ENCODE measurements at places on chromosomes 6 and 20.

DNA sequence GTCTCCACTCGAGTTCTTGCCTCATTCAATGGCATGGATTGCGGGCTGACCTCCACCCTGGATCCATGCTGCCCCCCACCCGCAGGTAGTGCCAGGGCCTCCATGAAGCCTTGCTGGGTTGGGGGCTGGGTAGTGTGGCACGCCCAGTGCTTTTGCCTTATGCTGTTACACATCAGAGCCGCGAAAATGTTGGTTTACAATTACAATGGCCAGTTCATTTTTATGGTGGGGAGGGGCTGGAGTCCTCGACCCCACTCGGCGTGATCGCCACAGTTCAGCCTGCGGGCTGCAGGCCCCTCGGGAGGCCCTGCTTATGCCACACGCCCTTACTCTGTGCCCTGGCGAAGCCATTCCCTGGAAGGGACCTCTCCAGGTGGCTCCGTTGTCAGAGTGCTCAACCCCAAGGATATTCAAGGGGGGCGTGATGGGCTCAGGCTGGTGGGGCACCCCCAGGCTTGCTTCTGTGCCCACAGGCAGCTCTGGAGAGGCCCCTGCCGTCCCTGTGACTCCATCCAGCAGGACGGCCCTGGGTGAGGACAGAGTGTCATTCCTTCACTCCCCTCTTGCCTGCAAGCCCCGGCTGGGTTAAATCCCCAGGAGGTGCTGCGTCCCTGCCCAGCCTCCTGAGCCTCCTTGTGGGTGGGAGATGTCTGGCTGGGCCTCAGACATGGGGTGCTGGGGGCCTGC, 14.8 kb downstream of the ITPA start:
- DNase-seq, result no peak

DNA sequence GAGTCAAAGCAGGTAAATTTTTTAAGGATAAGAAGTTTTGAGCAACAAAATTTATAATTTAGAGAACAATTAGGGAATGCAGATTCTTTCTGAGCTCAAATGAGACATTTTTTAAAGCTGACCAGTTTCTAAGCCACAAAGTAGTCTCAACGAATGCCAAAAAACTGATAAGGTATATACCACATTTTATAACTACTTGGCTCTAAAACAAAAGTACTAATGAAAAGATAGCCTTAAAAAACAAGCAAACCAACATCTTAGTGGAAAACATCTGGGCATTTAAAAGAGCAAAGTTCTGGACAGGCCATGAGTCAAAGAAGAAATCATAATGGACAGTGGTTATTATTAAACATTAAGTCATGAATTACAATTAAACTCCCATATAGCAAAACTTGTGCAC, 23.2 kb upstream of the RNF146 start:
- no peak for DNase-seq

DNA sequence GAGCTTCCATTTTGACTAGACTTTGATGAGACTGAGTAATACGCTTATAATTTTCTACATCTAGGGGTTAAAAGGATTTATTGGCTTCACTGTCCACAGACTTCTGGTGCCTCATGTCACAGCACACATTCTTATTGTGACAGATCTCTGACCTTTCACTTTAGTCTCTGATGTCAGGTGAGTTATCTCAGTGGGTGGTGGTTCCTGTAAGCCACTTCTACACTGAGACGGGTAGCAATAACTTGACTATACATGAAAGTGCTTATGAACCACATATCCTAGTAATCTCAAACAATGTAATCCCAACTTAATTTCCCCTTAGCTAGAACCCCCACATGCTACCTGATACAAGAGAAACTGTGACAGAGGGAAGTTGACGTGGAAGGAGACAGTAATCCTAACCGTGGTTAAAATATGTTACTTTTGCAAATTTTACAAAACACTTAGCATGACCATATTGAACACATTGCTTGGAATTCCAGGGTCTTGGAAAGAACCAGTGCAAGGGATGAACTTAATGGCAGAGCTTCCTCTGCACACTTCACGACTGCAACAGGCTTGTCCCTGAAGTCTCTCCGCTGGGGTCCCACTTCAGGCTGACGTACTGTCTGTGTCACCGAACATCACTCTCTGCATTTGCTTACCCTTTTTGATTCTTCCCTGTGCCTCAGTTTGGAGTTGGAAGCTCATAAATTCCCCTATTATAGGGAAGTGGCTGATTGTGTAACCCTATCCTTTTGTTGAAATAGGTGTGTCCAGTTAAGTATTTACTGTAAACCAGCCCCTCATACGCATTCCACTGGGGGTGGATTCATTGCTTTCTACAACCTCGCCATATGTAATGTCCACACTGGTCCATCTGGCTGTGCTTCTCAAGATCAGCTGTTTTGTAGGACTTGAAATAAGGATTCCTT, 6.4 kb upstream of the TRIM40 start:
- DNase-seq, result no peak

DNA sequence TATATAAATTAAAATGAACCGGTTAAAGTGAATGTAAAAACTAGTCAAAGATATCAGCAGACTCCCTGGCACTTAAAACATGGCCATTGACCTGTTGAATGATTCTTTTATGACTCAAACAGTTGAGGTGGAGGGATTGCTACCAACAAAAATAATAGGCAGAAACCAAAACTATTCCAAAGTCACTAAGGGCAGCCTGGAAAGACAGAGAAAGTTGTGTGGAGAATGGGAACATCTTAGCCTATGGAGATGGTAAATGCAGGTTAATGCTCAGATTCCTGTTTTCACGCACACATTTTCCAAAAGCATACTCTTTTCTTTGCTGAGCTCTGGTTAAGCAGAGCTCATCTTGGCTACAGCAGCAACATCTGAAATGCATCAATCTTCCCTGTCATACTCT, 553.5 kb downstream of the HACE1 start:
- DNase-seq, result no peak

DNA sequence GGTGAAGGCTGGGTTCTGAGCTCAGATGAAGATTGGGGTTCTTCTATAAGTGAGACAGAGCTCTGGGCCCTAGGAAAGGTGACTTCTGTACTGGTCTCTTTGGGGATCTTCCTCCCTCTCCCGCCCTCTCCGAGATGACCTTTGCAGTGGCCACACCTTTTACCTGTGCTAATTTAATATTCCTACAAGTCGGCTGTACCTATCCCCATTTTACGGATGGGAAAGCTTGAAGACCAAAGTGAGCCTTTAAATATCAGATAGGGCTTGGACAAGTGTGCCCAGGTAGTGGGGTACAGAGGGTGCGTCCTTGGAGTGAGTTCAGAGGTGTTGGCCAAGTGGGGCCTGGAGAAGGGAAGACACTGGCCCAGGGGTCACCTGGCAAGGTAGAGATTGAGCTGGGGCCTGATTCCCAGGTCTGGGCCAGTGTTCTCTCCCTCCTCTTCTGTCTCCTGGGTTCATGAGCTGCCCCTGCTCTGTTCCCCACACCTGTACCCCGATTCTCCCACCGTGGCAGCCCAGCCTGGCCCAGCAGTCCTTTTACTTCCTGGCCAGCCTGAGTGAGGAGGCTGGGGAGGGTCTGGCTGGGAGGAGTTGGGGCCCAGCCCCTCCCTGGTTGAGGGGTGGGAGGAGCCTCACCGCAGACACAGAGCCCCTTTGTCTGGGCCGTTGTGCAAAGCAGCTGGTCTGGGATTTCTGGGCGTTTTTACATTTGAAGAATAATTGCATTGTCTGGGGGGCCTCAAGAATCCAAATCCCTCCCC, 152.1 kb upstream of the RNF24 start:
- DNase-seq, result no peak

- DNase-seq, result no peak
Observed at GRCh38 chr20:37395410-37395797, 49.5 kb downstream of the SRC start.

DNA sequence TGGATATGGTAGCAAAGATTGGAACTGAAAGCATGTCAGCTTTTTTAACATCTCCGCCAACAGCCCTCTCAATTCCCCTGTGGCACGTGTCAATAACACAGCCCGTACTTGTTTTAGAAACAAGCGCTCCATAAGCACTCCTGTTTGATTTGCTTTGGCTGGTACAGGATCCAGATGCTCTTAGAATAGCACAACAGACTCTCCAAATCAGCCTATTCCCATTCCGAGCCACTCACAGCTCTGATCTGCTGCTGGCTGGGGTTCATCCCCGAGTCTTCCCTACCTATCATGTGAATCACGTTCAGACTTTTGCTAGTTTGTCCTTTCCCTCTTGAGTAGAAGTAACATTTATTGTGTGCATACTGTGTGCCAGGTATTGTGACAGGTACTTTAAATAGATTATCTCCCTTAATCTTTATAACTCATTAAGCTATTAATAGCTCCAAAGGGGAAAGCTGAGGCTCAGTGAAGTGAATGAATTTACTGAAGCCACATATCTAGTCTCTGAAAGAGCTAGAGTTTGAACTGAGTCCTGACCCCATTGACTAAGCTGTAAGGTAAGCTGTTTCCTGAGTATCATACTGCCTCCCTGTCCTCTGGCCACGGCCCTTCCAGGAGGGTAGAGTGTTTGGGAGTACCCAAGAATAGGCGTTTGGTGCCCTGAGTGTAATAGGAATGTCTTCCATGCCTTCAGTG, 46.7 kb downstream of the RALY start:
- DNase-seq, result no peak

GRCh38 chr6:80022803-80023202, 18.4 kb downstream of the TTK start:
- no peak for DNase-seq

DNA sequence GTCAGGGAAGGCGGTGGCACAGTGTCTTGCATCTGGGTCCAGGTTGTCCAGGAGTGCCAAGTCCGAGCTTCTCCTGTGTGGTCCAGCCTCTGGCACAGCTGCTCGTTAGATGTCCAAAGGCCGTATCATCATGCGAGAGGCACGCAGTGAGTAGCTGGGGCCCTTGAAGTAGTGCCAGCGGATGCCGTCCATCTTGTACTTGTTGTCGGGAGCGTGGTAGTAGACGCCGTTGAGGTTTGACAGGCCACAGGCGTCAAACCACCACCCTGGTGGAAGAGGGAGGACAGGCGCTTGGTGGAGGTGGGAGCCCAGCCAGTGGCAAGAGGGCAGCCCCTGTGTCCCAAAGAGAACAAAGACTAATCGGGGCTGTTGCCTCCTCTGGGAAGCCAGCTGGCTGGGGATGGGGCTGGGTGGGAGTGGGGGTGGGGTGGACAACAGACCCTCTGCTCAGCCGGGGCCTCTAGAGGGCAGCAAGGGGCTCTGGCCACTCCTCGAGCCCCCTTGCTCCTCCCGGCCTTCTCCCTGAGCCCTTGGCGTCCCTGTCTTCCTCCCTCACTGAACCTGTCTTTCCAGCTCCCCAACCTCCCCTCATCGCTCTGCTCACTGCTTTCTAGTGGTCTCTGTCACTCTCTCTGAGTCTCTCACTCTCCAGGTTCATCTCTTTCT, 39.5 kb downstream of the FAM110A start:
- DNase-seq, result no peak

- DNase-seq, result no peak
Observed at GRCh38 chr6:117521791-117522502, 39.5 kb downstream of the DCBLD1 start.

DNA sequence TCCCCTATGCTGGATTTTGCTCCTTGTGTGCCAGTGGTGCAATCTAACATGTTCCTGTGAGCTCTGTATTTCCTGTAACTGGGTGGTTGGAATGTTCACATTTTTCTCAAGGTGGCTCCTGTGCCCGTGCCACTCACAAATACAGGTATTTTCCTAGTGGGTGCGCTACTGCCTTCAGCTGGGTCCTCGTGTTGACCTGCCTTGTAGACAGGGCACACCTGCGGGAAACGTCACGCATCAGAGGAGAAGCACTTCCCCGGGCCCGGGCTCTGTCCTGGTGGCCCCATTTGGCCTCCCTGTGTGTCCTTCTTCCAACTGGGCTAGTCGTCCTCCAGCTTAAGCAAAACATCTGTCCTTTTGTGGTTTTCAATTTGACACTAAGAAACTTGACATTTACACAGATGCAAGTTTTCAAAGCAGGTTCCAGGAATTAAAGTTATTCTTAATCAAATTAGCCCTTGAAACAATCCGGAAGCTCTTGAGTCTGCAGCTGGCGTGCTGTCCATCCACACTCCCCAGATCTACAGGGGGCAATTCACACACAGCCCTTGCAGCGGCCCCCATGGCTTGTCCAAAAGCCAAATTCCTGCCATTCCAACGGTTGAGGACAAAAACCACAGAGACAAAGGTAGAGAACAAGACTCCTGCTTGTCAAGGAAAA, 275.1 kb downstream of the CDC5L start:
- DNase-seq, result no peak

DNA sequence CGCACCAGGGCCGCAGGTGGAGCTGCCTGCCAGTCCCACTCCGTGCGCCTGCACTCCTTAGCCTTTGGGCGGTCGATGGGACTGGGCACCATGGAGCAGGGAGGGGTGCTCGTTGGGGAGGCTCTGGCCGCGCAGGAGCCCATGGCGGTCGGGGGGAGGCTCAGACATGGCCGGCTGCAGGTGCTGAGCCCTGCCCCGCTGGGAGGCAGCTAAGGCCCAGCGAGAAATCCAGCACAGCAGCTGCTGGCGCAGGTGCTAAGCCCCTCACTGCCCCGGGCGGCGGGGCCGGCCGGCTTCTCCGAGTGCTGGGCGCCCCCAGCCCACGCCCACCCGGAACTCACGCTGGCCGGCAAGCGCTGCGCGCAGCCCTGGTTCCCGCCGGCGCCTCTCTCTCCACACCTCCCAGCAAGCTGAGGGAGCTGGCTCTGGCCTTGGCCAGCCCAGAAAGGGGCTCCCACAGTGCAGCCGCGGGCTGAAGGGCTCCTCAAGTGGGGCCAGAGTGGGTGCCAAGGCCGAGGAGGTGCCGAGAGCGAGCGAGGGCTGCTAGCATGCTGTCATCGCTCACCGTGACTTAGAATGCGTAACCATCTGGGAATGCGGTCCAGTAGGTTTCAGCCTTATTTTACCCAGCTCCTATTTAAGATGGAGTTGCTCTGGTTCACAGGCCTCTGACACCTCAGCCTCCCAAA, 77.3 kb downstream of the C6orf52 start:
- DNase-seq, result no peak

GRCh38 chr6:42441697-42442081, 10.0 kb downstream of the TRERF1 start:
- DNase-seq, result no peak

GRCh38 chr6:124446961-124447360, 515.3 kb upstream of the RNF217 start:
- no peak for DNase-seq

DNA sequence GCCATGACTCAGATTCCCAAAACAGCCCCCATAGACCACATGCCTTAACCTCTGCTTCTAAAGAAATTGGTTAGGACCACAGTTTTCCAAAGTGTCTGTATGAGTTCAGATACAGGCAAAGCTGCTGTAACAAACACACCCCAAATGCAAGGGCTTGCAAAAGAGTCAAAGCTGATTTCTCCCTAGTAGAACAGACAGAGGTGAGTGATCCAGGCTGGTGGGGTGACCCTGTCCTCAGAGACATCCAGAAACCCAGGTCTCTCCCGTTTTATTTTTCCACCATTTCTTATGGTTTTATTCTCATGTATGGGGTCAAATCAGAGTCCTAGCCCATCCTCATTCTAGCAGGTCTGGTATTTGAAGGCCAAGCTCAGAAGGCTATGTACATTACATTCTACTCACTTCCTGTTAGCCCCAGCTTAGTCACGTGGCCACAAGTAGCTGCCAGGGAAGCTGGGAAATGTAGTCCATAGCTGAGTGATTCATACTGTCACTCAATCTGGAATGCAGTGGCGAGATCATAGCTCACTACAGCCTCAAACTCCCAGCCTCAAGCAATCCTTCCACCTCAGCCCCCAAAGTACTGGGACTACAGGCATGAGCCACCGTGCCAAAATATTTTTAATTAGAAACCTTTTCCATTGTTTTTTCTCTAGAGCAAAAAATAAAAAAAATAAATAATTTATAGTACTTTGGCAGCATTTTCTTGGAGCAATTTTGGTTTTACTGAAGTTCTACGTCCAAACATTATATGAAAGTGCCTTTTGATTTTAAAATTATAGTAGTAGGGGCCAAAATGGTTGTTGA, 175.2 kb downstream of the ZMYND8 start:
- no peak for DNase-seq

Measured in GM06990 (cell line).